ENCODE measurements at places on chromosomes 16 and 17.
A peak's percentile ranks its signal among the peaks of the same experiment; 100 is the strongest.

- DNase-seq = no peak
Measured at GRCh38 chr17:55444471-55445441, 23.1 kb upstream of the MMD start.

DNA sequence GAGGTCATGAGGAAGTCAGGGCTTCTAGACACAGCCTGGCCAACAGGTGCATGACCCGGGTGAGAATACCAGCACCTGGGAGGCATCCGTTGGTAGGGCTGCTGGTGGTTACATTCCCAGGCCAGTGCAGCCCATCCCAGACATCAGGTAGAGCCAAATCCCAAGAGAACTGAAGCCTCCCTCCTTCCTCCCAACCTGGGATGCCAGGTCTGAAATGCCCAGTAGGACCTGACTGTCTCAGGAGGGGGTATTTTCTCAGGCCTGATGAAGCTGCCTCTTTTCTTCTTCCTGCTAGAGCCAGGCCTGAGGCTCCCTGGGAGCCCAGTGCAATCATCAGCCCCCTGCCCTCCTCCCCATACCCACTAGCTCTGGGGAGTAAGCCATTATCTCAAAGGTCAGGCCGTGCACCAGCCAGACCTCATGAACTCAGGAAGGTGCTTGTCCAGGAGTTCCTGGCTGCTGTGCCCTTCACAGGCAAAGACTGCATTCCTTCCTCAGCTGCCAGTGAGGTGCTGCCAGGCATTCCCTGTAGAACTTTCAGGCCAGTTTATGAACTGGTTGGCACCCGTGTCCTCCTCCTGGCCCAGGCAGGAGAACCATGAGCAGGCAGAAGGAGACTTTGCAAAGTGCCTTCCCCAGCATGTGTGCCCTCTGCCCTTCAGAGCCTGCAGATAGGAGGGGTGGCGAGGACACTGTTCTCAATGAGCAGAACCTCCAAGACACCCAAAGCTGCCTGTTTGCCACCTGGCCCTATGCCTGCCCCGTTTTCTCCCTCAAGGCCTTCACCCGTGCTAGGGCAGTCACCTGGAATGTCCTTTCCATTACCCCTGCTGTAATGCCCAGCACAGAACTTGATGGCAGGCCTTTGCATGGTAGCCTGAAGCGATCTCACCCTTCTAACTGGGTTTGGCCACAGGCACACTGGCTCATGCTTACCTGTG, 7.6 kb downstream of the TBX2 start:
- no peak for DNase-seq

DNA sequence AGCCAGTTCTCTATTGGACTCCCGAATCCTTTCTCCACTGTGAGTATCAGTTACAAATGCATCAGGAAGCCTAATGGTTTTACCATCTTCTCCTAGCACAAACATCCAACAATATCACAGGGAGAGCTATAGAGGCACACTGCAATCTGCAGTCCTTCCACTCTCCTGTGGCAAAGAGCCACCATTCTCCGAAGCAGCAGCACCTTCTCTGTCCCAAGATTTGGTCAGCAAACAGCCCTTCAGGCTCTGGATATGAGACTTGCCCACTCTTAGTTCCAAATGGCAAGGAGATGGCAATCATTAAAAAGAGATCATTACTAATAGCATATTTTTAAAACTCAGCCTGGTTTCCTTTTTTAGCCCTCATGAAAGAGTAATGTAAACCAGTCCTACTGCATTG, 223.4 kb downstream of the HS3ST3A1 start:
- DNase-seq = no peak

DNA sequence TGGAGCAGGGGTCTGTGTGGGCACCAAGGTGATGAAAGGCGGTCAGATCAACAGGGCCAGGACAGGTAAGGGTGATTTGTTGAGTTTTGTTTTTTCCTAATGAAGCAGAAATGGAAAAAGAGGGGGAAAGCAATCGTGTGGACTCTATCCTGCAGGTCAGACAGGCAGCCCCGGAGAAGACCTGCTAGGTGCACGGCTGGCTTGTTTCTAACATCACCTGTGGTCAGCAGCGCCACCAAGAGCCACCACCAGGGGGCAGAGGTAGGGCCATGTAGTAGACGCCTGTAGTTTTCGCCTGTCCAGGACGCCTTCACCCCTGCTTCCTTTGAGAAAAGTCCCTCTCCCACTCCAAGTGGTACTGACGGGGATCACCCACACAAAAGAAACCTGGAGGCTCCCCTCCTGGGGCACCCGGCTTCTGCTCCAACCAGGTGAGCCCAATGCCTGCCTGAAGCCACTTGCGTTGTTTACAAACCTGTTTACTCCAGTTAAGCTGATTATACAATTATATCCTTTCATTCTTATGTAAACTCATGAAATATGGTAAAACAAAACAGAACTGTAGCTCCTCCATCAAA, 54.2 kb upstream of the SEC14L1 start:
- peak; percentile 77 for DNase-seq

- DNase-seq = no peak
Measured at GRCh38 chr16:74725651-74726455, 25.2 kb upstream of the MLKL start.

GRCh38 chr16:88655733-88656281, 5.0 kb upstream of the CYBA start:
- no peak for DNase-seq

DNA sequence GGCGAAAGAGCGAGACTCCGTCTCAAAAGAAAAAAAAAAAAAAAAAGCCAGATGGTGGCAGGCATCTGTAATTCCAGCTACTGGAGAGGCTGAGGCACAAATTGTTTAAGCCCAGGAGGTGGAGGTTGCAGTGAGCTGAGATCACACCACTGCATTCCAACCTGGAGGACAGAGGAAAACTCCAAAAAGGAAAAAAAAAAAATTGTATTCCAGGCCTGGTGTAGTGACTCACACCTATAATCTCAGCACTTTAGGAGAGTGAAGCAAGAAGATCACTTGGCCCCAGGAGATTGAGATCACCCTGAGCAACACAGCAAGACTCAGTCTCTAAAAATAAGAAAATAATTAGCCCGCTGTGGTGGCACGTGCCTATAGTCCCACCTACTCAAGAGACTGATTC, 20.1 kb downstream of the HBQ1 start:
- no peak for DNase-seq

DNA sequence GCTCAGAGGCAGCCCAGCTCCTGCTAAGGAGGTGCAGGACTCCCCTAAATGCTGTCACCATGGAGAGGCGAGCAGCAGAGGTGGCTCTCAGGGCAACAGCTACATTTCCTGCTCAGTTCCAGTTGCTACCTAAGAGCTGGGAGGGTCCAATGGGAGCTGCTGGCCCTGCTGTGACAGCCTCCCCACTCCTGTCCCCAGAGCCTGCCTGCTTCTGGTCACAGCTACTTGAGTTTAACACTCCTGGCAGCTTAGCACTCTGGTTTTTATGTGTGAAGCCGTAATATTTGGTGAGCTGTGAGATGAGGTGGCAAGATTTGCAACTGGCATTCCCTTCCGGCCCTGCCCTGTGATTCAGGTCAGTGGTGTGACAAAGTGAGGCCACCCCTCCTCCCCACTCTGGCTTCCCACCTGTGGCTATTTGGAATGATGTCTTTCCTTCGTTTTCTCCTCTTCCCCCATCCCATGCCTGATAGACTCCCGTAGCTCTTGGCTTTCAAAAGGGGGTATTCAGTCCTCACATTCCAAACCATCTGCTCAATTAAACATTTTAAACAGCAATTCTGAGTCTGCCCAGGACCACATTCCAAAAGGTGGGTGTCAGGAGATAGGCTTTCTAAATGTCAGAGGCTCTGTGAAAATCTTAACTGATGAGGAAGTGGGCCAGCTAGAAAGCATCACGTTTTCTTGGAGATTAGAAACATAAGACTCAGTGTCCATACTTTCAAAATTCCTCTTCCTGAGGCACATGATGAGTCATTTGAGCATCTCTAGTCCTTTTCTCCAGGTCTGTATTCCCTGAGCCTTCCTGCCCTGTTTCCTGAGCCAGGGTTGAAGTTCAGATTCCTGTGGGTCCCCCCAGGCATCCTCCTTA, 42.6 kb upstream of the SKAP1 start:
- DNase-seq = no peak

DNA sequence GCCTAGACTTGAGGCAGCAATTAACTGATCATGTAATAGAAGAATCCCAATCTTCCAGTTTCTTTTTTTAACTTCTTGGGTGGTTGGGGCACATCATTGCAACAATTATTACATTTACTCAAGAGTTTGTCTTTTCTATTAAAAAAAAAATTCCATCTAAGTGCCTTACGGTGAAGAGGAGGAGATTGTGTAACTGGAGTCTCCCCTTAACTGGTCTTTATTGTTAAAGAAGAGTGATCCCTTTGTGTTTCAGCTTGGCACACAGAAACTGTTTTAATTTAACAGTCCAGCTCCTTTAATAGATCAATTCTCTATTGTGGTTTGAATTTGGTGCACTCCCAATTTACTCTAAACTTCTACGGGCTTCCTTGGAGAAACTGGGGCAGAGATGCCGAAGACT, 75.2 kb downstream of the FTO start:
- no peak for DNase-seq

- no peak for DNase-seq
Measured at GRCh38 chr16:84484579-84485254, 19.7 kb downstream of the MEAK7 start.

- DNase-seq = no peak
Measured at GRCh38 chr16:30896261-30896888, at the start of gene CTF1. TSS of gene CTF1 (plus strand) at chr16:30896614. CDS start at chr16:30896644, 30 bp downstream.

GRCh38 chr16:76035689-76036088, 241.5 kb upstream of the CNTNAP4 start:
- no peak for DNase-seq

DNA sequence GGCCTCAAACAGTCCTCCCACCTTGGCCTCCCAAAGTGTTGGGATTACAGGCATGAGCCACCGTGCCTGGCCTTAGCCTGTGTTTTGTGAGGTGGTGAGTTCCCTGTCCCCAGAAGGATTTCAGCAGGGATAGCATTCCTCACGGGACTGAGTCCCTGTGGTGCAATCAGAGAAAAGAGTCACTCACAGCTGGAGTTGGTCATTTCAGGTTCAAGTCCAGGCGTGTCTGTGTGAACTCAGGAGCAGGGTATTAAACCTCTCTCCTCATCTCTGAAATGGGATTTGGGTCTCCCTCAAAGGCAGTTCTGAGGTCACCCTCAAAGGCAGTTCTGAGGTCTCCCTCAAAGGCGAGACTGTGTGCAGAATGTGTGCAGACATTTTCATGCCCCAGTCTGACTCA, 28.6 kb downstream of the NPTX1 start:
- DNase-seq = no peak

- DNase-seq = no peak
Measured at GRCh38 chr16:67162506-67163163, 1.9 kb upstream of the HSF4 start.

- no peak for DNase-seq
Measured at GRCh38 chr17:68384941-68385340, 72.4 kb downstream of the WIPI1 start.

GRCh38 chr17:51813140-51813783, 345.3 kb downstream of the CA10 start:
- DNase-seq = no peak

DNA sequence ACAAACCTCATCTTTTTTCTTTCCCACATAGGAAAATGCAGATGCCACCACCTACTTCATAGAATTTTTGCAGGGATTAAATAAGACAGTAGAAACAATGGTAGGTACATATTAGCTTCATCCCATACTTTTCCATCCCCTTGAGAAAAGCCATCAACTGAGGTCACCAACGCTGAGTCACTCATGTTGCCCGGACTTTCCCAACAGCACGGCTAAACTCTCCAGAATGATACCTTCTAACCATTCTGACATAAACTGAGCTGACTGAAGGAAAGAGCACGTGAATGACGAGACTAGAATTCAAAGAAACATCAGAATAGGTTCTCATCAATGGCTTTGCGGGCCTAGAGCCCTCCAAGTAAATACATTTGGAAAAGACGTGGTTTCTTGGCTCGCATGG, 146.0 kb upstream of the RCVRN start:
- no peak for DNase-seq

DNA sequence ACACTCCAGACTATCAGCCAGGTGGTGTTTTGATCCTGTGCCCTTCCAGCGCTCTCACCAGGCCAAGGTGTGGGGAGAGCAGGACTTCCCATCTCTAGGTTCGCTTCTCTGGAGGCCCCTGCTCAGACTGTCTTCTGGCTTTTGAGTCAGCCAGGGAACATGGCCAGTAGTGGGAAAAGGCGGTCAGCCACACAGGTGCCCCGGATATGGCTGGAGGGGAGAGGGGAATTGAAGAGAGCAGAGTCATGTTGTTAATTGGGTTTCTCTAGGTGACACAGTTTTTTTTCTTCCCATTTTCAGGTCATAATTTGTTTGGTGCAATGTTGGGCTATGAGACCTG, 1.5 kb downstream of the MINK1 start:
- no peak for DNase-seq

- no peak for DNase-seq
Measured at GRCh38 chr16:1143761-1144450, 9.0 kb upstream of the CACNA1H start.

- no peak for DNase-seq
Measured at GRCh38 chr17:81456798-81457197, 55.8 kb downstream of the ACTG1 start.

GRCh38 chr17:73847952-73848351, 203.7 kb upstream of the SDK2 start:
- no peak for DNase-seq

DNA sequence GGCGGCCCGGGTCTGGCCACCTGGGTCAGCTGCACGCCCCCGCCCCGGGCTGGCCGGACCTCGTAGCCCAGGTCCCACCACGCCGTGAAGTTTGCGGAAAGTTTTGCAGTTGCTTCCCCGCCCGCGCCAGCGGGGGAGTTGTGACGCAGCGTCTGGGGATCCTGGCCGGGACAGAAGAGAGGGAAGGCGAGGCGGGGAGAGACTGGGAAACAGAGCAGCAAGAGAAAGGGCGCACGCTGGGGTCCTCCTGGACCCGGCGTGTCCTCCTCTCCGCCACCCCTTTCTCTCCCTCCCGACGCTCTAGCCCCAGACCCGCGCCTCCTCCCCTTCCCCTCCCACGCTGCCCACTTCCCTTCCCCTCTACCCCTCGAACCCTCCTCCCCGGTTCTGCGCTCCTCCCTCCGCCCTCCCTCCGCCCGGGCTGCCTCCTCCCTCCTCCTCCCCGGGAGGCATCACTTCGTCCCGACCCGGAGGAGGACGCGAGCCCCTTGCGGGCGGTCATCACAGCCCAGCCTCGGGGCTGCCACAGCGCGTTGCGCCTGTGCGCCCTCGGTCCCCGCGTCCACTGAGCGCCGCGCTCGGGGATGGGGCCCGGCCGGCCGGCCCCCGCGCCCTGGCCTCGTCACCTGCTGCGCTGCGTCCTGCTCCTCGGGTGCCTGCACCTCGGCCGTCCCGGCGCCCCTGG, at the start of gene MRC2:
TSS of gene MRC2 (plus strand) at position 452 of the 685 bp plus-strand sequence. CDS start at position 585, 133 bp downstream.
- DNase-seq = peak; percentile 48
